HFF-Myc (cell line): ENCODE measurements at places on chromosomes 11 and 22.

DNA sequence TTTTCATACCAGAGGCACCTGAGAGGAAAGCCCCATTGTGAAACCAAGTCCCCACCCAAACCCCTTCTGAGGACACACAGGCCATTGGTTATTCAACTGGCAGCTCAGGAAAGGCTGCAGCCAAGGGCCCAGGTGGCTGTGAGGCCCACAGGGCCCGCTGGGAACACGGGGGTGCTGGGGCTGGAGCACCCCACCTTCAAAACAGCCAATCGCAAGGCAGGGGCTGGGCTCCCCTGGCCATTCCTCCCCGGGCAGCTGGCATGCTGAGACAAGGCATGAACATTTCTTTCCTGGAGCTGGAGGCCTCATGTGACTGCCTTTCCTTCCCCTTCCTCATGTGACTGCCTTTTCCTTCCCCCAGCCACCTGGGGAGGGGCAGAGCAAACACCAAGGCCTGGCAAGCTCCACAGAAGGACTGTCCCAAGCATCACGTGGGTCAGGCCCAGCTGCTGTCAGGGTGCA is 76.9 kb downstream of the PIWIL3 start:
- DNase-seq, result no peak

DNA sequence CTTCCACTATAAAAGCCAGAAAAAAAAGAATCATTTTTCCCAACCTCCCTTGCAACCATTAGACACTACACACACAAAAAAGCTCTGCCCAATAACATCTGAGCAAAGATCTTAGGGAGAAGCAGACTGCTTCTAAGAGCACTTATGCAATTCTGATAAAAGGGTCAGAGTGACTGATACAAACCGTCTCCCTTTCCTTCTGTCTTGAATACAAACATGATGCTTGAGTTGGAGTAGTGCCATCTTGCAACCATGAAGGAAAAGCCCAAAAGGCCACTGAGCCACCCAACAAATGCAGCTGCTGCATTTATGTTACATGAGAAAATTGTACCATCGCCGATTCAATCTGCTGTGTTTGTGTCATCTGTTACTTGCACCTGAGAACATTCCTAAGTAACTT is 47.6 kb upstream of the EED start:
- DNase-seq, result no peak

GRCh38 chr11:2298131-2298794 is 3.5 kb downstream of the C11orf21 start:
- DNase-seq, result no peak

- no peak for DNase-seq
These were observed 48.6 kb downstream of the ARFGAP3 start for GRCh38 chr22:42808521-42808920.

DNA sequence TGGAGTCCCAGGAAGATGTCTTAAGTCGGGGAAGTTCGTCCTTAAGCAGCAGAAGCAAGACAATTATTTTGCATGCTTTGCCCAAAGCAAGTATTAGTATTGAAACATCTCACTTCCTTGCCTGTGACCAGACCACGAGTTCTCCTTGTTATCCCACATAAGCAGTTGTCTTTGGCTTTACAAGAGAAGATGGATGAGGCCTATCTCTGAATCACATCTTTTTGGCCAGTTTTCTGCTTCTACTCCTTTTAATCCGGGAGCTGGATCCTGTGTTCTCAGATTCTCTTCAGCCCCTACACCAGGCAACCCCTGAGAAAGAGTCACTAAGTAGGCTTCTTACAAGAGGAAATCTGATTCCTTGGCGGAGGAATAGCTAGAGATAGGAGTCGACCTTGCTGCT is 2.1 kb downstream of the SYT9 start:
- DNase-seq, result no peak

GRCh38 chr22:39147335-39148025 is 5.0 kb downstream of the CBX7 start:
- no peak for DNase-seq

DNA sequence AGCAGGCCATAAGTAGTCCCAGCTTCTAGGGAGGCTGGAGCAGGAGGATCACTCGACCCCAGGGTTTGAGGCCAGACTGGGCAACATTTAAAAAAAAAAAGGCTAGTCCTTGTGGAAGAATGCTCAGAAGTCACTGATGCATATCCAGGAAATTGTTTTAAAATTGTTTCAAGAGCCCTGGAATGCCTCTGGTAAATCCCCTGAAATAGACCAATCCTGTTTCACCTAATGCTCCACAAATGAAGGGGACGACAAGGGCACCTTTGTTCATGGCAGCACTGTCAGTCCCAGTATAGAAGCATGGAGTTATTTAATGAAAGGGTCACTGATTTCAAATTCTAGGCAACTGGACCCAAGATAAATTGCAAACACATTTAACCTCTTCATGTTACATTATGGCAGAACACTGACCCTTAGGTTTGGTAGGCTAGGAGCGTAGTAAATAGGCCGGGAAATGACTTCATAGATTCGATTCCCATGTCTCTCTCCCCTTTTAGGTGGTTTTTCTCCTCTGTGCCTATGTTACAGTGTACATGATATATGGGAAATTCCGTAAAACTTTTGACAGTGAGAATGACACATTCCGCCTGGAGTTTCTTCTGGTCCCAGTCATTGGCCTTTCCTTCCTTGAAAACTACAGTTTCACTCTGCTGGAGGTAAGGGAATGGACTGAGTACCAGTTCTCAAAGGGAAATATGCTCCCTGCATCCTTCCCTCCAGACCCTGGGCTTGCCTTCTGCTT is 11.4 kb downstream of the KDELR3 start:
- no peak for DNase-seq

GRCh38 chr11:71112454-71112853 is 139.9 kb downstream of the SHANK2 start:
- no peak for DNase-seq

- no peak for DNase-seq
These were observed 3.6 kb downstream of the IL18 start for GRCh38 chr11:112160091-112160848.

DNA sequence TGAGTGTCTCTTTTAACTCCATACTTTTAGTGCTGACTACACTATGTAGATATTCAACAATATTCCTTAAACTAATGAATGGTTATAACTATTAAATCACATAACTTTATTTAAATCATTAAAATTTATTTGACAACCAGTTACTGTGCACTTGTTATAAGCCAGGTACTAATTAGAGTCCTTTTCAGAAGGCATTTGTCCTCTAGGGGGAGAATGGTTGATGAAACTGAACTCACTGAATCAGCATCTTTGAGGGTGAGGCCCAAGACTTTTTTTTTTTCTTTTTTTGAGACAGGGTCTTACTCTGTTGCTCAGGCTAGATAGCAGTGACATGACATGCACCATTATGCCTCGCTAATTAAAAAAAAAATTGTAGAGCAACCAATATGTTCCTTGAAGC is 515.6 kb upstream of the CCDC90B start:
- no peak for DNase-seq

GRCh38 chr11:59765068-59765735 is 10.0 kb downstream of the STX3 start:
- no peak for DNase-seq

- DNase-seq, result no peak
These were observed 304.8 kb upstream of the ISX start for GRCh38 chr22:34761111-34761510.

DNA sequence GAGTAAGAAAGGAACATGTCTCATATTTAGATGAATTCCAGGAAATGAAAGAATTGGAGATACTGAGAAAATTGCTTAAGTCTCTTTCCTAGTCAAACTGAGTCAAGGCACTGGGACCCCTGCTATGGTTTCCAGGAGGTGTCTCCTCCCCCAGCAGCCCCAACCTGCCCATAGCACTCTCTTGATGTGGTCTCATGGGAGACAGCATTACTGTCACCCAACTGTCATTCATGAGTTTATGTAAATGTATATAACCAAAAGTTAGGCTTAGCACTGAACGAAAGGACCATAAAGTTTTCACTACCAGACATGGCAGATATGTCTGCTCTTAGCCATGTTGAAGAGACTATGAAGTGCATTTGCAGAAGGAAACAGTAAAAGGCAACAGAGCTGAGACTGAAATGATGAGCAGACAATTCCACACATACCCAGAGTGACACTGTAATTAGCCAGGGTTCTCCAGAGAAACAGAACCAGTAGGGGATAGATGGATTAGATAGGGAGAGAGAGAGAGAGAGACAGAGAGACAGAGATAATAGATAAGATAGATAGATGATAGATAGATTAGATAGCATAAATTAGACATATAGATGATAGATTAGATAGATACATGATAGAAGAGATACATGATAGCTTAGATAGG is 328.1 kb downstream of the BRD1 start:
- no peak for DNase-seq

DNA sequence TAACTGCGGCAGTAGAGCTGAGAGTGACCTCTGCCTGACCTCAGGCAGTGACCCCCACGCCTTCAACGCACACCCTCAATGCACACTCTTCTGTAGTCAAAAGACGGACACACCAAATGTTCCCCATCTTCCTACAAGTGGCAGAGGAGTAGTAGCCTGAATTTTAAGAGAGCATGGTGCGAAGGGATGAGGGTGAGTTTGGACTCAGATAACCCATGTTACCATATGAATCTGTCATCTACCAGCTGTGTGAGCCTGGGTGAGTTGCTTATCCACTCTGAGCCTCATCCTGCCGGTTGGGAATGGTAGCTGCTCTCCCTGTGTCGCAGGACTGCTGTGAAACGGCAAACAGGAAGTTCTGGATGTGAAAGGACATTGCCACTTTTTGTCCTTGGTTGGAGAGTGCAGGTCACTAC is 20.6 kb upstream of the ROBO3 start:
- no peak for DNase-seq

- no peak for DNase-seq
These were observed 5.9 kb upstream of the PEX26 start for GRCh38 chr22:18071968-18072310.

DNA sequence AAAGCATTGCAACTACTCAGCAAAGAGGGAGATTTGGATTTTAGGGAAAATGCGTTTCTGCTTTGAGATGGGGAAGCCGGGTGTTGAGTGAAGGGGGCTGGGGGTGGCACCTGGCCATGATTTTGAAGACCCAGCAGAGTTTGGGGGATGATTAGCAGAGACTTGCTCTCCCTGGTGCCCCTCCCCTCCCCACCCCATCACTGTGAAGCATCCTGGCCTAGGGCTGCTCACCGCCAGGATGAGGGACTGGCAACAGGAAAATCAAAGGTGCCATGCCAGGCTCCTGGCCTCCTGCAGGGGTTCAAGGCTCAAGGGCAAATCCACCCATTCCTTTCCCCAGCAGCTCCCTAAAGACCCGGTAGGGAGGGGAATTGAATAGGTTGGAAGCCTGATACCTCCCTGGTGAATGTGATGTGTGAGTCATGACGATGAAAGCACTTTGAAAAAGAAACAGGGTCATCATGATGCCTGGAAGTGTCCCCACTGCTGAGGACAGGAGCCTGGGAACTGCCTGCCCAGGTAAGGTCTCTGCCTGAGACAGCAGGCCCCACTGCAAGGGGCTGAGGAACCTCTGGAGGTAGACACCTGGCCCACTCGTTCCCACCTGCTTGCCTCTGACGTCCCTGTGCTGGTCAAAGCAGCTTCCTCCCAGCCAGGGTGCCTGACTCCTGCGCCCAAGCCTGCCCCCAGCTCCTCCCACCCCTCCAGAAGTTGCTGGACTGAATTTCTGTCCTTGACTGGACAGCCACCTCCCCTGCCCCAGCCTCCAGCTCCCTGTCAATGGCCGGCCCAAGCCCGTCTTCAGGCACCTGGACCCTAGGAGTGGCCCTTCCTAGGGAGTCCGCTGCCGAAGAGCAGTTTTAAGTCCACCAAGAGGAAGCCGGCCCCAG is 1.7 kb downstream of the CHST1 start:
- no peak for DNase-seq

- no peak for DNase-seq
These were observed at the start of gene SCN4B for GRCh38 chr11:118152552-118153471. Gene SCN4B, minus strand, starts transcription at chr11:118152823. Its CDS starts 150 bp downstream, at chr11:118152673.

DNA sequence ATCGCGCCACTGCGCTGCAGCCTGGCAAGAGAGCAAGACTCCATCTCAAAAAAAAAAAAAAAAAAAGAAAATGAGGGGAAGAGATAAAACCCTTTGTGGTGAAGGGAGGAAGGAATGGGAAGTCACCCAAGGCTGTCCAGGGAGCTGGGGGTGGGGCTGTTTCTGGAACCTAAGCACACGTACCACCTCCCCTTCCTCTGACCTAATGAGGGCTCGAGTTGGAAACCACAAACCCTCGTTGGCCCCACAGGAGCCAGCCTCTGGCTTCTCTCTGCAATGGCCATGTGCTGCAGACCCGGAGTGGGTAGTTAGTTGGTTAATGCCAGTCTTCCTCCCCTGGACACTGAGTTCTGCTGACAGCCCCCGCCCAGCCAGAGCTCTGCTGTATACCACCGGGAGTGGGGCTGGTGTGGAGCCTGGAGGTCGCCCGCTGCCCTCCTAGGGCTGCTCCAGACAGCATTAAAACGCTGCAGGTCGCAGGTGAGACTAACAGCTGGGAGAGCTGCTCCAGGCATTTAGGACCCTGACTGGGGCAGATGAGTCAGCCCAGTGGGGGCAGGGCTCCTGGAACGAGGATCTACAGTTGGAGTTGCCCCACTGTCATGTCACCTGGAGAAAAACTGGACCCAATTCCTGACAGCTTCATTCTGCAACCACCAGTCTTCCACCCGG is at the start of gene LGALS12:
TSS of gene LGALS12 (plus strand) at position 228 of the 672 bp plus-strand sequence. CDS start at position 603, 375 bp downstream.
- no peak for DNase-seq

GRCh38 chr11:28439403-28439802 is 331.2 kb downstream of the METTL15 start:
- DNase-seq, result no peak

DNA sequence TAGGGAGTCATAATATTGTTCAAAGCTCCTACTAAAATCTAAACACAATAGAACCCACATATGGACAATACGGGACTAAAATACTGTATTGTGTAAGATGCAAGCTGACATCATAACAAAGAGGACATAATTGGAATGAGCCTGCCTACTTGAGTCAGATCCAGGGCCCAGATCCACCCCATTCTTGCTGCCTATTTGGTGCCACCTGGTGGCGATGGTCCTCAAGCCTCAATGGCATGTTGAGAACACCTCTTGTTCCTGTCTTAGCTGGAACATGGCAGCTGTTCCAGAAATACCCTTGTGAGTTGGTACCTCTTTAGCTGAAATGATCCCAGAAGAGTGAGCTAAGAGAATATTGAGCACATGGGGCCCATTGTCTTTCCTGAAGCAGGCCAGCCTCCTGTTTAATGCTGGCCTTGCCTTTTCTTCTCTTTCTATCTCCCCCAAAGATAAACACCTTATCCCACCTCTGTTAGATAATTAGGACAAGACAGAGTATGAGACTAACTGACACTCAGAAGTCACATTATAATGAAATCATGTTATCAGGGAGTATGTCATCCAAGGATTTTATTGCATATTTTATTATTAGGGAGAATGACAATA is 680.9 kb upstream of the ANO5 start:
- no peak for DNase-seq

DNA sequence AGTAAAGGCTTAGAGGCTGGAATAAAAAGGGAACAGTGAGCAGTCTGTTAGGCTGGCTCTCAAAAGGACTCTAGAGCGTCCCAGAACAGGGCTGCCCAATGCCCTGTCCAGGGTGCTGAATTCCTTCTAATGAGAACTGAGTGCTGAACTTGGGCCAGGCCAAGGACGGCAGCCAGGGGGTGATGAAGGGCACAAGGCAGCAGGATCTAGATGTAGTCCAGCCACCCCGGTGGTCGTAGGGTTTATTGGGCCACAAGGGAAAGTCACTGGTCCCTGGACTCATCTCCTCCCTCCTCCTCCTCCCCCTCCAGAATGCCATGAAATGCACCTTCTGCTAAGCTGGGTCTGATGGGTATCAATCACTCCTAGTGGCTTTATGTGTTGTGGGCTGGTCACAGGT is 19.2 kb downstream of the NPTXR start:
- DNase-seq, result peak; percentile 41

GRCh38 chr22:48857202-48857805 is 970.4 kb downstream of the BRD1 start:
- no peak for DNase-seq
